ENCODE measurements at places on chromosomes 5 and 9. TPM values are rescaled to one million over a fixed set of nuclear protein-coding genes. Genes with fewer than 3 reads are reported as not detected.

The TNC gene
- 94.7 TPM for total RNA-seq

The IZUMO3 gene
- total RNA-seq, result not detected

DNA sequence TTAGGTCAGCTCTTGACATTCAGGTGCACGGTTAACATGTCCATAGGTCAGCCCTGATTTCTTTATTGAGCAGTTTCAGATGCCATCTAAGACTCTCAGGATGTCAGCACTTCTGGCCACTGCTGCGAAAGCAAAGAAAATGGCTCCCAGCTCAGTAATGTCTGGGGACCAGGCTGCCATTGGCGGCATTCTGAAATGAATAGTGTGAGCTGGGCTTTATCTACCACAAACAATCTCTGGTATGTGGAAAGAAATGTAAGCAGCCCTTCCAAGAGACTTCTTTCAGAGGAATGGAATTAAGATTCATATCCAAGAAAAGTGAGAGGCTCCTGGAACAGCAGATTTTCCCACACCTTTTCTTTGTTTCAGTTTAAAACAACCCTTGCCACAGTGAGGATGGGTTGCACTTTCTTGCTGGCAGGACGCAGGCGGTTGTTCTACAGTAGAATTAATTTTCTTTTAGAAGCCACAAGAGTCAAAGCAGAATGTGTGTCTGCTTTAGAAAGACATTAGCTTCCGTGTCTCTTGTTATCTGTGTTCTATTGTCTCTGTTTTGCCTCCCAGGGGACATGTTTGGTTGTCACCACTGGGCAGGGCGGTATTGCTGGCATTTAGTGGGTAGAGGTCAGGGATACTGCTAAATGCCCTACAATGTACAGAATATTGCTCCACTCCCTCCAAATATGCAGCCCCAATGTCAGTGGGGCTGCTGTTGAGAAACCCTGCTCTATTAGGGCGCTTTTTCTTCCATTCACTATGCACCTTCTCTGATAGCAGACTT, 149.9 kb upstream of the ANKH start:
- H3K36me3 ChIP-seq, result no peaks in the 10 kb centered on the region
- no peaks in the 10 kb centered on the region for H3K4me1 ChIP-seq
- DNase-seq, result no peak
- H3K27ac ChIP-seq, result no peak overlapping the region
- H3K27me3 ChIP-seq, result peaks cover 4% of the 10 kb centered on the region

DNA sequence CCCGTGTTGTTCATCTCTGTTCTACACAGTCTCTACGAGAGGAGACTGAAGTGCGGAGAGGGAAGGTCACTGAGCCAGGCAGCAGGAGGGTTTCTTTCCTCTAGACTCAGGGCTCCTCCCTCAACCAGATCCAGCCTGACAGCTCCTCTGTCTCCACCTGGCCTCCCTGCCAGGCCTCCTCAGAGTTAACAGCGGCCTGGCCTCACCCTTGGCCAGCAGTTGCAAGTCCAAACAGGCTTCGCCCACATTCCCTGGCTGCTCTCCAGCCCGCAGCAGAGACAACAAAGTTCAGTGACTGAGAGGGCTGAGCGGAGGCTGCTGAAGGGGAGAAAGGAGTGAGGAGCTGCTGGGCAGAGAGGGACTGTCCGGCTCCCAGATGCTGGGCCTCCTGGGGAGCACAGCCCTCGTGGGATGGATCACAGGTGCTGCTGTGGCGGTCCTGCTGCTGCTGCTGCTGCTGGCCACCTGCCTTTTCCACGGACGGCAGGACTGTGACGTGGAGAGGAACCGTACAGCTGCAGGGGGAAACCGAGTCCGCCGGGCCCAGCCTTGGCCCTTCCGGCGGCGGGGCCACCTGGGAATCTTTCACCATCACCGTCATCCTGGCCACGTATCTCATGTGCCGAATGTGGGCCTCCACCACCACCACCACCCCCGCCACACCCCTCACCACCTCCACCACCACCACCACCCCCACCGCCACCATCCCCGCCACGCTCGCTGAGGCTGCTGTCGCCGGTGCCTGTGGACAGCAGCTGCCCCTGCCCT, at the start of gene HRCT1:
Gene HRCT1, plus strand, starts transcription at position 291 of the 768 bp plus-strand sequence. Its CDS starts 86 bp downstream, at position 377.
- no peaks in the 10 kb centered on the region for H3K27me3 ChIP-seq
- DNase-seq, result peak; percentile 91
- no peaks in the 10 kb centered on the region for H3K36me3 ChIP-seq
- peak within 1 kb of the TSS; percentile 80 for H3K27ac ChIP-seq
- H3K4me1 ChIP-seq, result peaks cover 28% of the 10 kb centered on the region
- peak within 1 kb of the TSS; percentile 45 for H3K4me3 ChIP-seq

GRCh38 chr5:161548487-161549094, 2.1 kb upstream of the GABRB2 start:
- H3K27me3 ChIP-seq, result no peaks in the 10 kb centered on the region
- no peak for DNase-seq
- no peaks in the 10 kb centered on the region for H3K36me3 ChIP-seq
- peak overlapping the region; percentile 58 for H3K4me3 ChIP-seq

- H3K36me3 ChIP-seq, result no peaks in the 10 kb centered on the region
- no peak for DNase-seq
- no peak overlapping the region for H3K4me3 ChIP-seq
Measured at GRCh38 chr9:91085517-91086291, 276.0 kb downstream of the AUH start.

GRCh38 chr9:127875306-127875966, 2.0 kb downstream of the AK1 start:
- H3K4me3 ChIP-seq, result peak overlapping the region; percentile 78
- peak overlapping the region; percentile 85 for H3K27ac ChIP-seq
- DNase-seq, result no peak
- no peaks in the 10 kb centered on the region for H3K36me3 ChIP-seq

- DNase-seq, result no peak
- H3K27ac ChIP-seq, result no peak overlapping the region
- H3K4me3 ChIP-seq, result no peak overlapping the region
- no peaks in the 10 kb centered on the region for H3K36me3 ChIP-seq
- H3K27me3 ChIP-seq, result peaks cover 5% of the 10 kb centered on the region
- no peaks in the 10 kb centered on the region for H3K4me1 ChIP-seq
Measured at GRCh38 chr9:90830977-90831376, 29.4 kb downstream of the SYK start.

- H3K4me3 ChIP-seq, result peak overlapping the region; percentile 81
- no peak for DNase-seq
- H3K36me3 ChIP-seq, result no peaks in the 10 kb centered on the region
- peaks cover 74% of the 10 kb centered on the region for H3K4me1 ChIP-seq
Measured at GRCh38 chr5:6717247-6717646, 4.0 kb downstream of the TENT4A start.

GRCh38 chr9:135815830-135816650, 91.3 kb downstream of the CAMSAP1 start:
- no peak for DNase-seq
- H3K27ac ChIP-seq, result no peak overlapping the region
- H3K4me1 ChIP-seq, result no peaks in the 10 kb centered on the region
- no peak overlapping the region for H3K4me3 ChIP-seq
- H3K27me3 ChIP-seq, result no peaks in the 10 kb centered on the region

DNA sequence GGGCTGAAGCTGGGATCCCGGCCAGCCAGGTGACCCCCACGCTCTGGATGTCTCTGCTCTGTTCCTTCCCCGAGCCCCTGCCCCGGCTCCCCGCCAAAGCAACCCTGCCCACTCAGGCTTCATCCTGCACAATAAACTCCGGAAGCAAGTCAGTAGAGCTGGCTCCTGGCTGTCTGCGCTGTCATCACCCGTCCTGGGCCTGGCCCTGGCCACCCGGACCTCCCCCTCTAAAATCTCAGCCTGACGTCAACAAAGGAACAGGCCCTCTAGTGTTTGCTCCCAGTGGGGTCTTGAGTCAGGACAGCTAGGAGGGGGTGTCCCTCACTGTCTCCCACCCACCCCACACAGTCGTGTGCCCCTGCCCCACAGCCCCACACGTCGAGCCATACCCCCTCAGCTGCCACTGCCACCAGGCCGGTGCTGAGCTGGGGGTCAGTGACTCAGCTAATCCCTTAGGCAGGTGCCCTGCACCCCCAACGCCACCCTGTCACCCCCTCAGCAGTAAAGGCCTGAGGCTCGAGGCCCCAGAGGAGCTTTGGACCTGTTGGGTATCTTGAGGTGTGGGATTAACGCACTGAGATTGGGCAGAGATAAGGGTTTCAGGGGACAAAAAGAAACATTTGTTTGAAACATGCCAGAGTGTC, 1.1 kb upstream of the LCNL1 start:
- DNase-seq, result no peak
- H3K36me3 ChIP-seq, result no peaks in the 10 kb centered on the region
- H3K4me3 ChIP-seq, result no peak overlapping the region
- peaks cover 6% of the 10 kb centered on the region for H3K4me1 ChIP-seq
- H3K27me3 ChIP-seq, result peaks cover 17% of the 10 kb centered on the region

DNA sequence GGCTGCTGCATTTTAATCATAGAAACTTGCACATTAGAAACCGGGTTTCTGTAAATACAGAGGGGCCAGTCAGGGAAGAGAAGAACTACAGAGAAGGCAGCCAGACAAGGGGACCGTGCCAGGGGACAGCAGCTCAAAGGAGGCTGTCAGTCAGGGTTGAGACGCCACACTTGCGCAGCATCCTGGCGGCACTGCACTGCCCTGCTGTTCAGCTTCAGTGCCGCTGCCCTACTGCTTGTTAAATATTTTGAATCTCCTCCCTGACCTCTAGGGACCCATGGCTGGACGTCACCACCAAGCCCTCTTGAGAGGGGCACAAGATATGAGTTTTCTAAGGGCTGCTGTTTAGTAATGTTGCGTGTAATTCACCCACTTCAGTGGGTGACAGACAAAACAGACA, 43.6 kb upstream of the ZBTB43 start:
- no peaks in the 10 kb centered on the region for H3K36me3 ChIP-seq
- H3K4me3 ChIP-seq, result no peak overlapping the region
- no peaks in the 10 kb centered on the region for H3K4me1 ChIP-seq
- DNase-seq, result no peak

GRCh38 chr5:177474002-177474476, 605 bp upstream of the DBN1 start:
- no peak overlapping the region for H3K27ac ChIP-seq
- H3K4me1 ChIP-seq, result peaks cover 16% of the 10 kb centered on the region
- no peaks in the 10 kb centered on the region for H3K36me3 ChIP-seq
- no peak for DNase-seq
- no peaks in the 10 kb centered on the region for H3K27me3 ChIP-seq
